ENCODE measurements at places on chromosomes 7 and 10. TPM values are rescaled to one million over a fixed set of nuclear protein-coding genes. Genes with fewer than 3 reads are reported as not detected.
A peak's percentile ranks its signal among the peaks of the same experiment; 100 is the strongest.

- no peaks in the 10 kb centered on the region for H3K36me3 ChIP-seq
- no peak overlapping the region for H3K27ac ChIP-seq
Observed at GRCh38 chr10:5510281-5511072, 11.1 kb upstream of the CALML5 start.

GRCh38 chr7:123792547-123792946 is 43.7 kb upstream of the WASL start:
- H3K27me3 ChIP-seq, result no peaks in the 10 kb centered on the region
- H3K27ac ChIP-seq, result no peak overlapping the region
- no peak for DNase-seq

- no peak overlapping the region for H3K4me3 ChIP-seq
- no peaks in the 10 kb centered on the region for H3K4me1 ChIP-seq
- no peaks in the 10 kb centered on the region for H3K27me3 ChIP-seq
- no peak for DNase-seq
- no peaks in the 10 kb centered on the region for H3K36me3 ChIP-seq
- H3K27ac ChIP-seq, result no peak overlapping the region
Observed at GRCh38 chr10:53079283-53079682, 306.7 kb upstream of the MBL2 start.

- H3K4me3 ChIP-seq, result no peak overlapping the region
- no peaks in the 10 kb centered on the region for H3K4me1 ChIP-seq
- DNase-seq, result no peak
- H3K36me3 ChIP-seq, result peaks cover 10% of the 10 kb centered on the region
Observed at GRCh38 chr7:45691155-45691656, 117.0 kb downstream of the ADCY1 start.

DNA sequence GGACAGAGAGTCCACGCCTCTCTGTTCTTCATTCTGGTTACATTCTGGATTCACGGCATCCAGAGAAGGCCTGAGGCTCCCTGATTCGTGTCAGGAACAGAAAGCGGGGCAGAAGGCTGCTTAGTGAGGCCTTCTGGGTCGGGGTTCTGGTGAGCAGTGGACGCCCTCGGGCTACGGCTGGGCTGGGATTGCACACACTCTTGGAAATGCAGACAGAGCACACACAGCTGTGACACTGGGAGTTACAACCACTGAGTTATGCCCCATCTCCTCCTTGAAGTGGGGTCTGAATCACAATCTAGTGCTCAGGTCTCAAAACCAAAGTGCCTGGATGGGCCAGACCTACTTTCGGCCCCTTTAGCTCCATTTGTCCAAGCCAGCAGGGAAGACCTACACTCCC is 156.9 kb upstream of the GDF10 start:
- no peak for DNase-seq
- no peaks in the 10 kb centered on the region for H3K4me1 ChIP-seq
- no peak overlapping the region for H3K27ac ChIP-seq
- H3K27me3 ChIP-seq, result no peaks in the 10 kb centered on the region
- H3K4me3 ChIP-seq, result no peak overlapping the region

DNA sequence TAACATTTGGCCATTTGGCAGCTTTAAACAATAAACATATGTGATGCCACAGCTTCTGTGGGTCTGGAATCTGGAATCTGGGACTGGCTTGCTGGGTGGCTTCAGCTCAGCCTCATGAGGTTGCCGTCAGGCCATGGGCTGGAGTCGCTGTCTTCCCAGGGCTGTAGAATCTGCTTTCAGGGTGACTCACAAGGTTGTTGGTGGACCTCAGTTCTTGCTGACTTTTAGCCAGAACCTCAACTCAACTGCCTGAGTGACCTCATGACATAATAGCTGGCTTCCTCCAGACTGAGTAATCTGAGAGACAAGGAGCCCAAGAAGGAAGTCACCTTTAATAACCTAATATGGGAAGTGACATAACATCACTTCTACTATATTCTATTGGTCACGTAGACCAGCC is 44.6 kb upstream of the TSPAN13 start:
- H3K27me3 ChIP-seq, result no peaks in the 10 kb centered on the region
- no peaks in the 10 kb centered on the region for H3K4me1 ChIP-seq
- H3K36me3 ChIP-seq, result peaks cover 10% of the 10 kb centered on the region
- H3K4me3 ChIP-seq, result no peak overlapping the region
- DNase-seq, result no peak

GRCh38 chr10:21687266-21688008 is 153.4 kb downstream of the MLLT10 start:
- H3K36me3 ChIP-seq, result no peaks in the 10 kb centered on the region
- DNase-seq, result no peak
- no peak overlapping the region for H3K27ac ChIP-seq
- H3K4me3 ChIP-seq, result no peak overlapping the region
- H3K4me1 ChIP-seq, result no peaks in the 10 kb centered on the region

DNA sequence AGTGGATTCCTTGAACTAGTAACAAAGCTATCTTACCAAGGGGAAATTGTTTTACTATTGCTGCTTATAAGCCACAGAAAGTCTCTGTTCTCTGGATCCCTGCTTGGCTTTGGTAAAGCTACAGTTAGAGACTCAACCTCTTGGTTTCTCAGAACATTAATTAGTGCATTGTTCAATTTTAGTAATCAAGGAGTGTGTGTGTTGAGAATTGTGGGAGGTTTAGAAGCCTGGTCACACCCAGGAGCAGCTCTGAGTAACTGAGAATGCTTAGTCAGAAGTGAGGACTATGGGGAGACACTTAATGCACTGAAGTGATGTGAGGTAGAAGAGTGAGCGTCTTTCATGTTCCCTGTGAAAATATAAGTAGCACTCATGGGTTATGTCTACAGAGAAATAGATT is 8.2 kb upstream of the ACTA2 start:
- H3K27me3 ChIP-seq, result no peaks in the 10 kb centered on the region
- H3K4me3 ChIP-seq, result no peak overlapping the region
- no peak for DNase-seq

ZEB1 gene
- 91.9 TPM for total RNA-seq

PON1 gene
- total RNA-seq, result 0.31 TPM

DNA sequence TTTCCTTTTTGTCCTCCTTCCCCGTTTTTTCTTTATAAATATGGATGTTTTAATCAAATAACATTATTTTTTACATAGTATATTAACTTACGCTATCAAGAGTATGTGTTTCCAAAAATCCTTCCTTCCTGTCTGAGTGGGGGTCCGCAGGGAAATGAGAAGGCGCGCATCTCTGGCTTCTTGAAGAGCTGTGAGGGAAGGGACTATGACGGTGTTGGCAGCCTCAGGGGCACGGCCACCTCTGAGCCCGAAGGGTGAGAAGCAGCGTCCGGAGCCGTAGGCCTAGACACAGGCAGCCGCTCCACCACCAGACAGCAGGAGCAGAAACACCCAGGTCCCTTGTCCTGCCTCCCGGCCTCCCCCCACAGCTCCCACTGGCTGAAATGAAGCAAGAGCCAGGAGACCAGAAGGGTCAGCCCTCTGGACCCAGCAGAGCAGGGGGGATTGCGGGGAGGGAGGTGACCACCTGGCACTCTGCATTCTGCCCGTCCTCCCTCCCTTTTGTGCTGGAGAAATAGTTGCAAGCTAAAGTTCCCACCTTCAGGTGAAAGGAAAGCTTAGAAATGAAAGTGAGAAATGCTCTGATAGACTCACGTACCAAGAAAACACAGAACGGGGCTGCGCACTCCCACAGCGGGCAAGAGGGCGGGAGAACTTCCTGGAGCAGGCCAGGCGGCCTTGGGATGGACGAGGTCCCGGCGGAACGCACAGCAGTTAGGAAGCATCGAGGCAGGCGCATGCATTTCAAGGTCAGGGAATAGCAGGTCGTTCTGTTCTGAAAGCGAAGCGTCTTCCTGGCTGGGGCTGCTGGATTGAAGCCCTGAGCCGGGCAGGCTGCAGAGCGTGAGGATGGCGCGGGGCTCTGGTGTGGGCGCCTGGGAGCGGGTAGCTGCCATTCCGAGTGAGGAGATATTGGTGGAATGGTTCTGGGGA is 105.5 kb downstream of the GALNT11 start:
- no peak overlapping the region for H3K4me3 ChIP-seq
- no peak for DNase-seq
- no peak overlapping the region for H3K27ac ChIP-seq

GRCh38 chr7:89975577-89975976 is 178.7 kb upstream of the STEAP1 start:
- H3K27me3 ChIP-seq, result no peaks in the 10 kb centered on the region
- H3K4me3 ChIP-seq, result no peak overlapping the region
- H3K27ac ChIP-seq, result no peak overlapping the region
- DNase-seq, result no peak
- H3K36me3 ChIP-seq, result no peaks in the 10 kb centered on the region

DNA sequence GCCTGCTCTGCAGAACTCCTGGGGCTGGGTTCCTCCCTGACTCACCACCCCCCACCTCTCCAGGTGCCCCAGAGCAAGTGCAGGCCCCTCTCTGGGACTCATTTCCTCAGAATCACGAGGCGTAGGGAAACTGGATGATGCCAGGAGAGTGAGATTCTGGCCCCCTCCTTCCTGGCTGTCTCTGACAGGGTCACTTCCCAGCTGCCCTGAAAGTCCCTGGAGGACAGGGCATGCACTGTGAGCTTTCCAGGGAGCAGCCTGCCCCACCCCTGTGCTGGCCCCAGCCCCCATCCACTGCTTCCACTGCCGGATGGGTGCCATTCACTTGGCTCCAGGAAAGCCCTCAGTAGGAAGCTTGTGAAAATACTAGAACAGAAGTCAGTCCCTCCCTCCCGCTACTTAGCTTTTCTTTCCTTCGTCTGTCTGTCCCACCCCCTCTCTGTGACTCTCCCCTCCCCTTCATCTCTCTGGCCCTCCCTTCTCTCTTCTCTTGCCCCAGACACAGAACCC is 10.4 kb downstream of the TACR2 start:
- DNase-seq, result peak; percentile 54
- H3K4me1 ChIP-seq, result peaks cover 25% of the 10 kb centered on the region
- H3K4me3 ChIP-seq, result no peak overlapping the region
- peaks cover 13% of the 10 kb centered on the region for H3K36me3 ChIP-seq
- peak overlapping the region; percentile 53 for H3K27ac ChIP-seq

GPR15LG gene
- total RNA-seq, result not detected

DNA sequence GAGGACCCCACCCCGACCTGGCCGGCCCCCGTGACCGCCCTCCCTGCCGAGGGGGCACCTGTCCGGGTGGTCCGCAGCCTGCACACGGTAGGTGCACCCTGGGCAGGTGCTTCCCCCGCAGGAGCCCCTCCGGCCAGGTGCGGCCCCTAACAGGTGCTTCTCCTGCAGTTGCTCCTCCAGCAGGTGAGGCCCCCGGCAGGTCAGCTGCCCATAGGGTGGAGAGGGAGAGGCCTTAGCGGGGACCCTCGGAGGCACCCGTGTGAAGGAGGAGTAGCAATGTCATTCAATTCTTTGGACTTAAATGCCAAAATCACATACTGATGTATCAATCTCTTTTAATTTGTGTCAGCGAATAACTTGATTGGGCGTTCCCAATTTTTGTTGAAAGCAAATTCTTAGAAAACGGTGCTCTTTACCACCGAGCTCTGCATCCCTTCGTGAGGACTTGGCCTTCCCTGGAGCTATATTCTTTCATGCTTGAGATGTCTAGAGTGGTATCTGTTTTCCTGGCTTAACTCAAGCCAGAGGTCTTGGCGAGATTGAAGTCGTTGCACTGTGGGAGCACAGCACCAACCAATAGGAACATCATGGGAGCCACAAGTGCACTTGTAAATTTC is 738 bp upstream of the NCAPG2 start:
- peaks cover 24% of the 10 kb centered on the region for H3K4me1 ChIP-seq
- H3K4me3 ChIP-seq, result peak overlapping the region; percentile 95

- no peak overlapping the region for H3K4me3 ChIP-seq
- DNase-seq, result no peak
- no peaks in the 10 kb centered on the region for H3K36me3 ChIP-seq
- no peaks in the 10 kb centered on the region for H3K4me1 ChIP-seq
- H3K27ac ChIP-seq, result no peak overlapping the region
- H3K27me3 ChIP-seq, result no peaks in the 10 kb centered on the region
Observed at GRCh38 chr10:99673492-99673891, 14.2 kb downstream of the ENTPD7 start.

GRCh38 chr7:4167385-4167910 is 514.6 kb upstream of the FOXK1 start:
- H3K4me3 ChIP-seq, result no peak overlapping the region
- no peaks in the 10 kb centered on the region for H3K27me3 ChIP-seq
- H3K36me3 ChIP-seq, result no peaks in the 10 kb centered on the region
- no peak overlapping the region for H3K27ac ChIP-seq
- DNase-seq, result no peak

BLNK gene
- 1.2 TPM for total RNA-seq

PSMC2 gene
- total RNA-seq, result 131 TPM

TFPI2 gene
- total RNA-seq, result 3.9 TPM

- H3K27ac ChIP-seq, result no peak overlapping the region
- peaks cover 35% of the 10 kb centered on the region for H3K4me1 ChIP-seq
Observed at GRCh38 chr10:47364366-47364765, 16.2 kb downstream of the RBP3 start.

DNA sequence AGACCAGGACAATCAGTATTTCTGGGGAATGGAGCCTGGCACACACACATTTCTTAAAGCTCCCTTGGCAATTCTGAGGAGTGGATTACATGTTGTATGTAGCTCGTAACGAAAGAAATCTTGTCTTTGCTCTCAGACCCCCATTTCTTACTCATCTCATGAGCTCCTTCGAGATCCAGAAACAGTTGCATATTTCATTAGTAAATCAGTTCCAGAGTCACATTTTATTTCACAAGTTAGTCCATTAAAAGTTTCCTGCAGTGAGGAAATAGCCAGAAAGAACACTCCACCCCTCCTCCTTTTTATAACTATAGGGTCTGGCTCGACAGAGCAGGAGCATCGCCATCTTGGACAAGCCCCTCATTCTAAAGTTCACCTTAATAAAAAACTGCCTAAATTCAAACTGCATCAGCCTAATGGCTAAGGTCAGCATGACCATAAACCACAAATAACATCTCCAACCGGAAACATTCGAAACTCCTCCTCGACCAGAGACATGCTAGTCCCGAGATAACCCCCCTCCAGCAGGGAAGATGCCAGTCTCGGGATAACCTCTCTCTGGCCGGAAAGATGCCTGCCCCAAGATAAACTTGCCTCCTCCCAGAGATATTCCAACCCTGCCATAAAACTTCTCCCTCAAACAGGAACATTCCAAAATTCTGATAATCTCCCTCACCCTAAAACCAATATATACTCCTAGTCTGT is 7.4 kb downstream of the EGFR start:
- peak overlapping the region; percentile 66 for H3K27ac ChIP-seq
- H3K27me3 ChIP-seq, result no peaks in the 10 kb centered on the region
- DNase-seq, result no peak
- peaks cover 4% of the 10 kb centered on the region for H3K36me3 ChIP-seq

Data from muscle of leg (tissue), 16 donors.